T-helper 2 cell (primary cell): ENCODE measurements at places on chromosomes 3 and 15.

DNA sequence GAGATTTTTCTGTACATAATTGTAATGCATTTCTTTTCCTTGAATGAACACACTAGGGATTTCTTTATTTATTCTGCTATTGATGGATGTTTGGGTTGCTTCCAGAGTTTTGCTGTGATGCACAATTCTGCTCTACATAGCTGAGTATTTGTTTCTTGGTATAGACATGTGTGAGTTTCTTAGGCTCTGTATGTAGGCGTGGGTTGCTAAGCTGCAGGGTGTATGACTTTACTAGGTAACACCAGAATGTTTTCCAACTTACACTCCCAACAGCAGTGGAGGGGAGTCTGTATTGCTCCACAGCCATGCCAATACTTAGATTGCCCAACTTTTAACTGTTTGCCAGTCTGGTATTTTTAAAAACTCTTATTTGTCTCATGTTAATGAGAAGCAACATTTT lies 155.5 kb upstream of the TNIK start:
- DNase-seq: no peak

- no peak for DNase-seq
These were observed 132.8 kb downstream of the PGPEP1L start for GRCh38 chr15:98874773-98875172.

GRCh38 chr3:25403968-25404367 lies 24.1 kb upstream of the RARB start:
- no peak for DNase-seq

DNA sequence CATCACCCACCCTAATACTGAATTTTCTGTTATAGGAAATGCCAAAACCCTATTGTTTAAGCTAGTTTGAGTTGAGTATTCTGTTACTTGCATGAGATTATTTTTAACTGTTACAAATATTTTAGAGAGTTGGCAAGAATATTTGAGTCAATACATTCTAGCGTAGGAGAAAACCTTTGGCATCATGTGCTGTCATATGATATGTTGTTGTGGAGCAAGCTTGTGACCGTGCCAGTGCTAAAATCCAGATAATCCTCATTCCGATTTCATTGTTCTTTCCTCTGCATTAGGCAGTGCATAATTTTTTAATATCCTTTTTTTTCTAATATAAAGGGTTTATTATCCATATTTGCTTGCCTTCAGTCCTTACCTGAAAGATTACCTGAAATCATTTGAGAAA lies 168.0 kb upstream of the GMNC start:
- DNase-seq: no peak

- no peak for DNase-seq
These were observed 104.6 kb downstream of the ZIC1 start for GRCh38 chr3:147513785-147514184.

DNA sequence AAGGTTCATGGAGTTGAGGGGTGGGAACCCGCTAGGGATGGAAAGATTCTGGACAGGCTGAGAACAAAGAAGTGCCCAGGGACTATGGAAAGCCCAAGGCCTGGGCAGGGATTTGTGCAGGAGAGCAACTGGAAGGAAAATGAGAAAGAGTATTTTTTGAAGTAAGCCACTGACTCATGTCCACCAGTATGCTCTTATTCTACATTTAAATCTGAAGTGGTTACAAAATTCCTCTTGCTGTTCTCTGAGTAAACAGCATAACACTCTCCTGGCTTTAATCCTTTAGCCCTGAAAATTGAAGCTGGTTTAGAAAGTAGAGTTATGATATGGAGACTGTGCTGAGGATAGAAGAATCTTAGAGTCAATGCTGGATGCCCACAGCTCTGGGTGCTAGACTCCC lies 165.2 kb downstream of the ISL2 start:
- DNase-seq: no peak

DNA sequence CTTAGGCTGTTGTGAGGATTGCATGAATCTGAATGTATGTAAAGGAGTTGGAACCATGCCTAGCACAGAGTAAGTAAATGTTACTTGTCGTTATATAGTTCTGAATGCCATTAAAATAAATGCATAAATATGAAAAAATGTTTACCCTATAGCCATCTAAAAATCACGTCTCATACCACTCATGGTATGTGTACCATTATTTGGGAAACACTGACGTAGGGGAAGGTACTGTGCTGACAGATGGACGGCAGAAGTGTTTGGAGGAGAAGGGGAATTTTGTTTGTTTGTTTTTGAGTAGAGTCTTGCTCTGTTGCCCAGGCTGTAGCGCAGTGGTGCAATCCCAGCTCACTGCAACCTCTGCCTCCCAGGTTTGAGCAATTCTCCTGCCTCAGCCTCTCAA lies 30.5 kb upstream of the PDZRN3 start:
- DNase-seq: no peak

- no peak for DNase-seq
These were observed 23.7 kb downstream of the RBM5 start for GRCh38 chr3:50112462-50112861.

DNA sequence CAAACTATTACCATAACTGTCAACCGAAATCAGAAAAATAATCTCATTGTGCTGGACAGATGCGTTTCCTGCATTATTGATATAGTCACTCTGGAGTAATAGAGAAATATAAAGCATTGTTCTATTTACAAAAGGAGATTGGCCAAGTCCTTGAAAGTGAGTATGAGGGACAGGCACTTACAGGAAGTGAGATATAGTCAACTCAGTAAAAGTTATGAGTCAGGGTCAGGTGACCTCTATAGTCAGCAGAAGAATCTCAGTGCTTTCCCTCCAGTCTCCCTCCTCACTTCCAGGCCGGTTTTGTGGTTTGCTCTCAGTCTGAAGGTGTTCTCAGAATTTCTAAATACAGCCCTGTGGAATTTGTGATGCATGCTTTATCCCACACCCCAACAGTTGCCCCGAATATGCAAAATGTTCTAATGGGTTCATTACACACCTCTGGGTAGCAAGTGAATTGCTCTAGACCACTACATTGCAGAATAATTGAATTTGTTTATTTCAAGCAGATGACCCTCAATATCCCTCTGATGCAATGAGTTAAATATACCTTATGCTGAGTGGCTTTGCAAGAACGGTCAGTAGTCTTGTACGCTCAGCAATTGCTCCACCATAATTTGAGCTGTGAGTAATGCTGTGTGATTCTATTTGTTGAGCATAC lies 787.7 kb downstream of the MCTP2 start:
- DNase-seq: no peak

- no peak for DNase-seq
These were observed 5.7 kb downstream of the KLHL40 start for GRCh38 chr3:42690766-42691680.

- no peak for DNase-seq
These were observed 96.4 kb downstream of the NSUN3 start for GRCh38 chr3:94159062-94159828.

GRCh38 chr3:35705904-35706303 lies 66.6 kb downstream of the ARPP21 start:
- DNase-seq: no peak

GRCh38 chr3:136122006-136122405 lies 74.1 kb downstream of the MSL2 start:
- no peak for DNase-seq

- DNase-seq: no peak
These were observed 48.9 kb upstream of the RBP1 start for GRCh38 chr3:139588450-139588849.

DNA sequence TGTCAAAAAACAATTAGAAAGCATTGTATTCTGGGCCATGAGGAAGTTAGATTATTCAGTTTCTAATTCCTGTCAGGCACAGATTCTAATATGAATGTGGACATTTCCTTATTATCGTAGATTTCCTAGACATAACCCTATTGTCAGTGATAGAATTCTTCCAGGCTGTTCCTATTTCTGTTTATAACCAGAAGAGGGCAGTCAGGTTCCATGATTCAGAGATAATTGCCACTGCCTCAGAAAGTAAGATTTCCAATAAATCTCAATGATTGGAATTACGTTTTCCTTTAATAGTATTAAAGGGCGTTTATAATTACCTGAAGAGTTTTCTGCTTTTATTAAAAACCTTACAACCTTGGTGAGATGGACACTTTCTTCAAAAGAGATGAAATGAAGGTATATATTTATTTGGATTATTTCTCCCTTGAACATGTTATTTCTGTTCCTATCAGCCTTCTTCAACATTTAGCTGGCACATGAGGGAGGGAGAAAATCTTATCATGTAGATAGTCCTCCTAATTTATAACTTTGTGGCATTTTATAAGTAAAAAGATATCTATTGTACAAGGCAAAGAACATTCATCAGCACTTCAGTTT lies 439.2 kb downstream of the MCTP2 start:
- no peak for DNase-seq

DNA sequence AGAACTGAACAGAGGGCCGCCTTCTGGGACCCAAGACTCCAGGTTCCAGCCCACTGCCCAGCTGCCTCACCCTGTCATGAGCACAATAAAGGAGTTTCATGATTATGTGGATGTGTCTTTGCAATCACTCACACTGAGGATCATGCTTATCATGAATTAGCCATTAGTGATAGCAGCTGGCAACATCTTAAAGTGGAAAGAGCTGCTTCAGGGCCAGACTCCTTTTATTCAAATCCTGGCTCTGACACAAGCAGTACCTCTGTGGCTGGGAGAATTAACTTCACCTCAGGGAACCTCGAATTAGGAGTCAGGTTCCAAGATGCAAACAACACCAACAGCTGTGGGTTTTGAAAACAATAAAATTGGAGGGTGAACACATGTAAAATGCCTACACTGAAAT lies 6.6 kb upstream of the SCAP start:
- DNase-seq: no peak

DNA sequence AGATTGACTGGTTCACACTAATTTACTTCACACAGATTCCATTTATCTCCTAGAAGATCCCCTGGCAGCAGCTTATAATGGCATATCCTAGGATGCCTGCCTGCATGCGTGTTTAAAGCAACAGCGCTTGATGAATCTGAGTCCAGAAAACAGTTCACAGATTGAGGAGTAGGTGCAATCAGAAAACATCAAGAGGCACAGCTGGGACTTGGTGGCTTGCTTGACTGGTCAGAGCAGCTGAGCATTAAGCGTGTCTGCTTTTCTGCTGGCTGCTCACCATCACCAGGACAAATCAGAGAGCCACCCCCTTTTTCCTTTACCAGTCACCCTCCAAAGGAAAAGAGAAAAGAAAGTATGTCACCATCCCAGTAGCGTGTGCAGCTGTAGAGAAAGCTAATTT lies 223.6 kb downstream of the WDR72 start:
- DNase-seq: no peak

GRCh38 chr3:194269610-194270145 lies 81.5 kb downstream of the CPN2 start:
- DNase-seq: no peak

DNA sequence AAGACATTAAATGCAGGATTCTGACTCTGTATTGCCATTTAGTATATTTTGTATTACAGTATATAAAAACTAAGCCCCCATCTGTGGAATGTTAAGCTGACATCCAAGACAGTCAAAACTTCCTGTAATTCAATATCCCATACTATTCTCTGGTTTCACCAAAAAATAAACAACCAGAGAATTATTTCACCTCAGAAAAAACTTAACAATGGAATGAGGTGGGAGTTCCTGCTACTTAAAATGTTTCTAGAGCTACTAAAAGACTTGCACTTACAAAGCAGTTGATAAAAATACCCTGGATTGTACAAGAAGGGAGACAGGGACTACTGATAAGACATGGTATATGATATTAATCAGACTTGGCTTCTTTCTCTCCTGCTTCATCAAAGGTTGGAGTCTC lies 8.3 kb downstream of the ARL13B start:
- DNase-seq: no peak

DNA sequence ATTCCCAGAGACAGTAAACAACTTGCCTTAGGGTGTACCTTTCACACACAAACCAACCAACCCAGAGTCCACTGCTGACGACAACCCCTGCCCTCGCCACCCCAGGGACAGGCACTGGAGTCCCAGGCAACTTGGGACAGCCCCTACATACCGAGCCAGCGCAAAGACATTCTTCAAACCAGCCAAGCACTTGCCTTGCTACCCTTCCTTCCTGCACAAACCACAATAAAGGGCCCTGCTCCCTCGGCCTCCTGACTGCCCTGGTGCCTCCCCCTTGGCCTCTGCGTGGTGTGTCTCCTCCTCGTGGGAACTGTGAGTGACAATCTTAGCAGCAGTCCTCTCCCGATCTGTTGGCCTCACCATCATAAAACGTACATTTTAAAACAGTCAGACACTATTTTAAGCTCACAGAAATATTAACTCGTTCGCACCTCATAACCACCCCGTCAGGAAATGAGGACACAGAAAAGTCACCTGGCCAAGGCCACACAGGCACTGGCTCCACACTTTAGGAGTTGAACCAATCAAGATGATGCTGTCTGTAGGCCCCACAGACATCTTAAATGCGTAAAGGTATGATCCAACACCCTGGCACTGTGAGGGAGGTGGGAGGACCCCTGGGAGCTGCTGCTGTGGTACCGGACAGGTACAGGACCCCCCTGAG lies 113.8 kb downstream of the ADCY5 start:
- no peak for DNase-seq

- no peak for DNase-seq
These were observed 811.0 kb upstream of the ALCAM start for GRCh38 chr3:104555728-104556127.

GRCh38 chr15:87959080-87959479 lies 297.5 kb downstream of the NTRK3 start:
- no peak for DNase-seq

GRCh38 chr15:58952751-58953150 lies 19.3 kb upstream of the SLTM start:
- DNase-seq: no peak

DNA sequence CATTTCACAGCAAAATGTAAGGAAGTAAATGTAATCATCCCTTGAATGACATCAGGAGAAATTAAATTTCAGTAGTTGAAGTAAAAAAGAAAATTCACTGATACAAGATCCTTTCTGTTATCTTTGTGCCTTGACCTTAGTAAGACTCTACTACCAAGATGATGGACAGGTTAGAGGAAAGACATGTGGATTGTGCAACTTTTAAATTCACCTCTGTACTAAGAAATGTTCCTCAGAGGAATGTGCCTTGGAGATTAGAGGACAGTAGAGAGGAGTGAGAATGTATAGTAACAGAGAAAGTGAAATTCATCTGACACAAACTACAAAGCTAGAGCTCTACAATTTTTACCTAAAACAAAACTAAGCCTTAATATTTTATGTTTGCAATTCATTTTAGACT lies 375.3 kb downstream of the PLOD2 start:
- no peak for DNase-seq

DNA sequence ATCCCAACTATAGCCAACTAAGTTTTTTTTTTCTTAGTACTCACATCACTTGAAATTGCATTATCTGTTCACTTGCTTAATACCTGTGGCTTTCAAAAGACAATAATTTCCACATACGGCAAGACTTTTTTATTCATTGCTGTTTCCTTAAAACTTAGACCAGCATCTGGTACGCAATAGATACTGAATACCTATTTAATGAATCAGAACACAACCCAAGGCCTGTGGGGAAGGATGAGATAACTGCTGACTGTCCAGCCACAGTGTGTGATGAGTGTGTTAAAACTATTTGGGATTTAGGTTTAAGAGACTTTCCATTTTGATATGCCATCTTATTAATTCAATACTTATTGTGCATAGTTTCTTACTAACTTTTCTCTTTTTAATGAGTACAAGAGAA lies 988.7 kb downstream of the NTRK3 start:
- no peak for DNase-seq

GRCh38 chr15:80495401-80495942 lies 91.3 kb downstream of the ARNT2 start:
- no peak for DNase-seq
